Stimulated activated CD8-positive, alpha-beta memory T cell treated with anti-CD3 and anti-CD28 coated beads, Interleukin-7, amount 100 ng/mL, for 24 hours (primary cell): ENCODE measurements at places on chromosomes 16 and 17.

DNA sequence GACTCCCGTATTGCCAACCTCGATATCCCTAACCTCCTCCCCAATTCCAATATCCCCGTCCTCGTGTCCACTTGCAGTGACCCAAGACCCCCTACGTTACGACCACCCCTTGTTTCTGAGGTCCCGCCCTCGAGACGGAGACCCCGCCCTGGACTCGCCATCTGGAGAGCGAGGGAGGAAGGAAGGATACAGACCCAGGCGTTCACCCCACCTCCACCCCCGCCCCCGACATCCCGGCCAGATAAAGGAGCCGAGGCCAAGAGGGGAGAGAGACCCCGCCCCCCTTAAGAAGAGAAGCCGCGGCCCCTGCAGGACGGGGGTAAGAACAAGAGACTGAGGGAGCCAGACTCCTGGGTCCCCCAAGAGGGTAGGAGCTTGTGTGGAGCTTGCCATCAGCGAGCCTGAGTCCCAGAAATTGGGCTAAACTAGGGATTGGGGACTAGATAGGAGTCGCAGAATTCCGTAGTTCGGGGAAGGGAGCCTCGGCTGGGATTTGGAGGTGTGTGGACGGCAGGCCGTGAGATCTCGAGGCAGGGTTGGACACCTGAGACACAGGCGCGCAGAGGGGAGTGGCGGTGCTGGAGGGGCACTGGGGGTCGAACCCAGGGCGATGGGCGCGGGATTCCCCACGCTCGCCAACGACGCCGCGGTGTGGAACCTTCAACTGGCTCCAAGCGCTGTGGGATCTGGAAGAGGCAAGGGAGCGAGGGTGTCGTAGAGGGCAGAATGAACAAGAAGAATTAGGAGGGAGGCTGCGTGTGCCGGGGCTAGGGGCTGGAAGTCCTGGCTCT lies at the start of gene BCL6B:
TSS of gene BCL6B (plus strand) at position 270 of the 791 bp plus-strand sequence. CDS start 622 bp downstream, outside the sequence.
- DNase-seq = no peak

DNA sequence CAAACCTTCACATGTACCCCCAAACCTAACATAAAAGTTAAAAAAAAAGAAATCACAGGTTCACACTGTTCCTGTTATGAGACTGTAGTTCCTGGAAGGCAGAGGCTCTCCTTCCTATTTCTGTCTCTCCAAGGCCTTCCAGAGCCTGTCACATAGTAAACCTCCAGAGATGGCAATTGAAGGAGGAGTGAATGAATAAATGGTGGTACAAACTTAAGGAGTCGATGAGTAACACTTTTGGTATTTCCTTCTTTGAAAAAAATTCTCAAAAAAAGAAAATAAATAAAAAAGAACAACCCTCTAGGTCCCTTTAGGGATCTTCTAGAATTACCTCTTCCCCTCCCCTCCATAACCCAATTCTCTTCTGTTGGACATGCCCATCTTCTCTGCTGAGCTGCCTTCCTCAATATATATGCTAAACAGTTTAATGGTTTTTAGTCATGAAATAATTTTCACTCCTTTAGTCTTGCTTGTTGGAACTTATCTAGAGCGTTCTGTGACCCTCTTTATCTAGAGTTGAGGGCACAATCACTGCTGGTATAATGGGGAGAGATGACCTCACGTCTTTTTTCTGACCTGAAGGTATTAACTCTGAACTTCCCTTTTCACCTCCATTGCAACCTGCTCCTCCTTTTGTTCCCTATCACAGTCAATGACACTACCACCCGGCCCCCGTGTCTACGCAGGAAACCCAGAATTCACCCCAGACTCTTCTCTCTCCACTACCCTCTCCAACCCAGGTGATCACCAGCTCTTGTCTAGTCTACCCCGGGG lies 1.7 kb upstream of the TAF15 start:
- no peak for DNase-seq

DNA sequence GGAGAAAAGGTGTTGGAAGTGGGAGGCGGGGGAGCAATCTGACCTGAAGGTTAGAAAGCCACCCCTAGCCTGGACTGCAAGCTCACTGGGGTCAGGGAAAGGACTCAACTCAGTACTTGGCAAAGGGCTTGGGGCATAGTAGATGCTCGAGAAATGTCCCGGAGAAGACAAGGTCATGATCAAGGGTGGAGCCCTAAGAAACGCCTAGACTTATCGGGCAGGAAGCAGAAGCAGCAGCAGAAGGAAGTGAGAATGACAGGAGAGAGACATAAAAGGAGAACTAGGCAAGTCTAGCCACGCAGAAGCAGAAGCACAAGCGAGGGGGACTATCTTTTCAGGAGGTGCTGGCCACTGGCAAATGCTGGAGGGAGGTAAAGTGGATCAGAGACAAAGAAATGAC lies 10.2 kb downstream of the COTL1 start:
- no peak for DNase-seq

DNA sequence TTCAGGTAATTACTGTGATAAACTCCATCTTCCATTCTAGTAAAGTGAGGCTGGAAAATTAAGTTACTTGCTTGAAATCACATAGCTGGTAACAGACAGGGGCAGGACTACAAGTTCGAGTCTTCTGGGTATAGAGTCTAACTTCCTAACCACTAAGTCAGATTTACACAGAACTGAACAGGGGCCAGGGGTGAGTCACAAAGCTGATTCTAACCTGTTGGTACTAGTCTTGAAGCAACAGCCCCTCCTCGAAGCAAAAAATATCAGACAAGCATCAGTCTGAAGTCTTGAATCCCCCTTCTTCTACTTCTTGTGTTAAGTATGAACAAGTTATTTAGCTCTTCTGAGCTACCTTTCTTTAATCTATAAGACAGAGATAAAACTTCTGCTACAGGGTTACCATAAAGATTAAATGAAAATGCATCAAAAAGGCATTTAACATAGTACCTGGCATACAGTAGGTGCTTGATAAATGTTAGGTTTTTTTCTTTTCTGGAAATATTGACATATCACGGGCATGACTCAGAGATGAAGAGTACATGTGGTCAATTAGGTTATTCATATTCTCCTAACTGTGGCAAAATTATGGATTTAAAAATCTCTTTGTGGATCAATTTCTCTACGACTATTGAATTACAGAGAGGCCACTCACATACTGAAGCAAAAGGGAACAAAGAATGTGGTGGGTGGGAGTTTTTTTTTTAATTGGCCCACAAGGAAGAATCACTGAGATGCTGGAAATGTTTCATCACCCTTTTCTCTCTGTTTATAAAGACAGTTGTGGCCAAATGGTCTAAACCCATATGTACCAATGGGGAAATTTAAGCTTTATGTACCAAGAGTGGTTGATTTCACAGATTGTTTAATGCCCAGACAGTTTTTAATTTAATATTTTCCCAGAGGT lies 266.9 kb upstream of the DYNLRB2 start:
- DNase-seq = no peak

DNA sequence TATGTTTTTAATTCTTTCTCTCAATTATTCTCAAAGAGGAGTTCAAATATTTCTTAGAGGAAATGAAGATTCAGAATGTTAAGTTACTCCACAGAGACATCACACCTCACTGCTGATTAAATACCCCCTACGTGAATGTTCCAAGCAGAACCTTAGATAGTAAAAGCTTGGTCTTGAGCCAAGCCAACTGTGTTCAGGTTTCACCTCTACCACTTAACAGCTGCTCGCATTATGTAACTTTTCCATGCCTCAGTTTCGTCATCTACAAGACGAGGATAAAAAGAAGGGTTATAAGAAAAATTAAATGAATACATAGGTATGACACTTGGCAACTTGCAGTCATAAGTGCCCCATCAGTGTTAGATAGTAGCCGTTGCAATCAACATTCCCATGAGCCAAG lies 356.2 kb downstream of the RBFOX1 start:
- no peak for DNase-seq

- DNase-seq = no peak
These were observed 68.8 kb downstream of the CMIP start for GRCh38 chr16:81513204-81514040.

DNA sequence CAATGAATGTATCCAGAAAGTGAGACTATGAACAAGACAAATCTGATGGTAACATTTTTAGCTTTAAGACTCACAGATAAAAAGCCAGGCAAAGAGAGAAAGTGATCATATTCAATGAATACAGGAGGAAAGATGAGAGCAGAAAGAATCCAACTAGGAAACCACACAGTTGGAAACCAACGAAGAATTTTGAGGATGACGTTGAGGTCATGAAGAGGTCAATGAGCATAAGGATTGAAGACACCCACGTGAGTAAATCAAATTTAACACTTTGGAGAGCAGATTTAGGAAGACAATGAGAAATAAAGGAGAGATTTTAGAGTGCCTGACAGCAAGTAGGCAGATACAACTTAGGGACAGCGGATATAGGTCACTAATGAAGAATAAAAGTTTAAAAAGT lies 948.1 kb downstream of the KCNJ2 start:
- no peak for DNase-seq

DNA sequence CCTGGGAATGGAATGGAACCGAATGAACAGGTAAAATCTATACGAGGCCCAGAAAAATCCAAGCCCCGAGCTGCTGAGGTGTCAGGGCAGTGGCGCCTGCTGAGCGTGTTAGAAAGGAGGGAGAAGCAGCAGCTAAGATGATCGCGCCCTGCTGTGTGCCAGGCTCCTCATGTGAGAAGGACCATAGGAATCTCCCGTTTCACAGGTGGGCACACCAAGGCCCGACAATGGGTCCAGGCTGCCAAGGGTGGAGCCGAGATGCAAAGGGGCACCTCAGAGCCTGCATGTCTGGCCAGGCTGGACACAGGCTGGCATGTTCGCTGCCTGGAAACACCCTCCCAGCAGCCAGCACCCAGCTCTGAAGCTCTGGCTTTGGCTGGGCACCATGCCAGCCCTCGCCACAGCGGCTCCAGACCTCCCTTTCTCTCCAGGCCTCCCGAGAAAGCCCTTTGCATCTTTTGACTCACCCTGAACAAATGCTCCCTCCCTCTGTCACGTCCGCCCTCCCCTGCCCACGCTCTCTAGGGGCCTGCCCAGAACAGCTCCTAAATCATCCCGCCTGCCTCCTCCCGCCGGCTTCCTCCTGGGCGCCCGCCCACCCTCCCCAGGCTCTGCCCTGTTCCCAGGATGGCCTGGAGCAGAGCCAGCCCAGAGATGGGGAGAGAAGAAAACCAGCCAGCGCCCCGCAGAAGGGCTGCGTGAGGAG lies 217.8 kb upstream of the GSE1 start:
- no peak for DNase-seq

DNA sequence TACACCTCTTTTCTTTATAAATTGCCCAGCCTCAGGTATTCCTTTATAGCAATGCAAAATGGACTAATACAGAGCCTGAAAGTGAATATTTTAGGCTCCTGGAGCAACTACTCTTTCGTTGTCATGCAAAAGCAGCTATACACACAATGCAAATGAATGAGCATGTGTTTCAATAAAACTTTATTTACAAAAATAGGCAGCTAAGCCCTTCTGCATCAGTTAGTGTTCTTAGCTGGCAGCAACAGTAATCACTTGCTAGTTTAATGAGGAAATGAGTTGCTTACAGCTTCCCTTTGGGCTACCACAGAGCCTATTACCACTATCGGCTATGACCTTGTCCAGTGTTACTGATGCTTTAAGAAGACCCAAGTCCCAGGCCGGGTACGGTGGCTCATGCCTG lies 402.9 kb downstream of the XYLT1 start:
- DNase-seq = no peak

DNA sequence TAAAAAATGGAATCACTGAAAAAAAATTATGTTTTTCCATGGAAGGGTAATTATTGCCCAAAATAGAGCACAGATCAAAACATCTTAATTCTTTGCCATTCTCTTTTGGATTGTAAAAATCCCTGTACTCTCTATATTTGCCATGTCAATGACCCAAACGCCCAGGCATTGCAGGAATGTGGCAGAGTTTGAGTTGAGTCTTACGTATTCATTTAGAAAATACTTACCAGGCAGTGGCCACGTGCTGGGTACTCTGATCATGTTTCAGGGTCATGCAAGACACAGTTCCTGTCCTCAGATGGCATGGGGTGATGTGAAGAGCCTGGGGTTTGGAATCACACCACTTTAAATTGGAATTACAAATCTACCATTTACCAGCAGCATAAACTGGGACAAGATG lies 267.7 kb downstream of the ABCC12 start:
- no peak for DNase-seq

DNA sequence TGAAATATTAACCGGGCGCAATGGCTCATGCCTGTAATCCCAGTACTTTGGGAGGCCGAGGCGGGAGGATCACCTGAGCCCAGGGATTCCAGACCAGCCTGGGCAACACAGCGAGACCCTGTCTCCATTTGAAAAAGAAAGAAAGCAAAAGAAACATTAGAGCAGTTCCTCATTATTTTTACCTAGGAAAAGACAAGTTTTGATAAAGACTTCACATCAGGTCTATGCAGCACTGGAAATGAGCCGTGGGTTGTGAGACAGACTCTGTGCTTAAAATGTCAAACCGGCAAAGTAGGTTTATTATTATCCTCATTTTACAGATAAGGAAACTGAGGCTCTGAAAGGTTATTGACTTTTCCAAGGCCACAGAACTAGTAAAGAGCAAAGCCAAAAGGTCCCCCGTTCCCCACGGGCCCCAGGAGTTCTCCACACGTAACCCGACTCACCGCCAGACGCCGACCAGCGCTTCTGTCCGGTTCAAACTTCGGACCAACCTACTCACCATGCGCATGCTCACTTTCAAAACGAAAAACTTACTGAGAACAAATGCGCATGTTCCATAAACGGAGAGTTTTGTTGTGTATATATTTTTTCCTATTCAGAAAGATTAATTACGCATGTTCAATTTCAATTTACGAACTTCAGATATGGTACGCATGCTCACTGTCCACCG lies 356 bp downstream of the TUBD1 start:
- no peak for DNase-seq

- DNase-seq = no peak
These were observed 25.5 kb upstream of the CCR7 start for GRCh38 chr17:40590742-40591141.

- DNase-seq = no peak
These were observed 2.4 kb upstream of the CBFB start for GRCh38 chr16:67026570-67026969.

- DNase-seq = no peak
These were observed 76.7 kb upstream of the MARCHF10 start for GRCh38 chr17:62884781-62885180.

DNA sequence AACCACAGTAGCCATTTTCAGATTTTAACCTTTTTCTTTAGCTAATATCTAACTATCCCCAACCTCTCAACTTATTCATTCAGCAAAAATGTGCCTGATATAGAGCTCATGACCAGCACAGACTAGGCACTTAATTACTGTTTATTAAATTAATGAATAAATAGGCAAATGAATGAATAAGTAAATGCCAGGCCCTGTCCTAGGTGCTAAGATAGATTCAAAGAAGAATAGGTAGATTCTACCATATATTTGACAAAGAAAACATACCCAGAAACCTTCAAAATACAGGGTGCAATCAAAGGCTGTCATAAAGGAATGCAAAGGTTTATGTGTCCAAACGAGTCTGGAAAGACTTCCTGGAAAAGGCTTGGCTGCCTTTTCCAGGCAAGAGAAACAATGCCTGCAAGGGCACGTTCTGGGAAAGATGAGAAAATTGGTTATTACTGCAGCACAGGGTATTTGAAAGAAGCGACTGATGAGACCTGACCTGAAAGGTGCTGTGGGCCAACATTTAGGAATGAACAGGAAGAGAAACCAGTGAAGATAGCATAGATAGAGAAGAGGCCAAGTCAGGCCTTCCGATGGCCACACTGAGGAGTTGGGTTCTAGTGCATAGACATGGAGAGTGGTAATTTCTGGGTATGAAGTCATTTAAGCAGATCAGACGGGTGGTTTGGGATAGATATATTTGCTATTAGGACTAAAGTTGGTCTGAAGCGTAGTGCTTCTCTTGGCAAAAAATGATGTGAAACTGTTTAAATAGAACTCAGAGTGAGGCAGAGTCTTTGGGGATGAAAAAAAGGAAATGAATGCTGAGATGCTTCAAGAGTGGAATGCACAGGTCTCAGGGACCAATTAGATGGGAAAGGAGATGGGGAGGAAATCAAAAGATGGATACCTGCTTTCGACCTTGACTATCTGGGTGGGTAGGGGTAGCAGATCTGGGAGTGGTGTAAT lies 11.4 kb upstream of the CCL2 start:
- no peak for DNase-seq
